ENCODE measurements at places on chromosomes 1 and 21.

GRCh38 chr1:209513226-209513625, 70.3 kb upstream of the CAMK1G start:
- DNase-seq = no peak

DNA sequence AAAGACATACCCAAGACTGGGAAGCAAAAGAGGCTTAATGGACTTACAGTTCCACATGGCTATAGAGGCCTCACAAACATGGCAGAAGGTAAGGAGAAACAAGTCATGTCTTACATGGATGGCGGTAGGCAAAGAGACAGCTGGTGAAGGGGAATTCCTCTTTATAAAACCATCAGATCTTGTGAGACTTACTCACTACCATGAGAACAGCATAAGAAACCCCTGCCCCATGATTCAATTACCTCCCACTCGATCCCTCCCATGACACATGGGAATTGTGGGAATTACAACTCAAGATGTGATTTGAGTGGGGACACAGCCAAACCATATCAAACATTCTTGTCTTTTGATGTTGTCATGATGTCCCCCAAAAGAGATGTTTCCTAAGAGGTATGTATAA, 103.3 kb downstream of the DUSP10 start:
- no peak for DNase-seq

- no peak for DNase-seq
Observed at GRCh38 chr1:170749959-170750358, 86.0 kb downstream of the PRRX1 start.

- DNase-seq = no peak
Observed at GRCh38 chr1:153431928-153432327, 15.6 kb downstream of the S100A7A start.

- no peak for DNase-seq
Observed at GRCh38 chr1:34245967-34246366, 69.3 kb downstream of the C1orf94 start.

DNA sequence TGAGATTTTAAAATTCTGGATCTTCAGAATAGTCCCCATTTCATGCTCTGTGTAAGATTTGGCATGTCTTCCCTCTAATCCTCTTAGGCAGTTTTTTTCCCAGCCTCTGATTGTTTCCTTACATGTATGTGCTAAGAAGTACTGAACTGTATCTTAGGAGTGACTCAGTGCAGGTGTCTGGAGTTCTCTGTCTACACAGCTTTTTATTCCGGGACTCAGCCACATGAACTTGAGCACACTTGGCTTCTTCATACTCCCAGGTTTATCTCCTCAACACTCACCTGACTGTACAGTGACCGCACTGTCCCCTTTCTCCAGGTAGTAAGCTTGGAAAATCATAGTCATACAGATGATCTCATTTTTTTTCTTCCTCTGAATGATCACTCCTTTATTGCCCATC, 50.7 kb downstream of the SYT14 start:
- no peak for DNase-seq

- no peak for DNase-seq
Observed at GRCh38 chr1:69673321-69673720, 105.6 kb downstream of the LRRC7 start.

GRCh38 chr21:45829668-45830067, 151.9 kb upstream of the COL6A1 start:
- no peak for DNase-seq

DNA sequence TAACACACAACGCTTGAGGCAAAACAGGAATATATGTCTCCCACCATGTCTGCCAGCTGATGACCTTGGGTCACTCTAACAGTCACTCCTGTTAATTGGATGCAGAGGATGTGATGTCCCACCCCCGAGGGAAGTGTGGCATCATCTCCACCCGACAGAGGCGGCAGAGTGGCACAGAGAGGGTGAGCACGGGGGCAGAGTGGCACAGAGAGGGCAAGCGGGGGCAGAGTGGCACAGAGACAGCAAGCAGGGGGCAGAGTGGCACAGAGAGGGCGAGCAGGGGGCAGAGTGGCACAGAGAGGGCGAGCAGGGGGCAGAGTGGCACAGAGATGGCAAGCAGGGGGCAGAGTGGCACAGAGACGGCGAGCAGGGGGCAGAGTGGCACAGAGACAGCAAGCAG, 44.3 kb downstream of the DISP3 start:
- DNase-seq = no peak

- DNase-seq = no peak
Observed at GRCh38 chr1:147738739-147739476, 21.5 kb downstream of the GJA5 start.

GRCh38 chr1:221839321-221839720, 97.4 kb upstream of the DUSP10 start:
- DNase-seq = no peak

- no peak for DNase-seq
Observed at GRCh38 chr21:45267390-45267760, 20.3 kb downstream of the POFUT2 start.

DNA sequence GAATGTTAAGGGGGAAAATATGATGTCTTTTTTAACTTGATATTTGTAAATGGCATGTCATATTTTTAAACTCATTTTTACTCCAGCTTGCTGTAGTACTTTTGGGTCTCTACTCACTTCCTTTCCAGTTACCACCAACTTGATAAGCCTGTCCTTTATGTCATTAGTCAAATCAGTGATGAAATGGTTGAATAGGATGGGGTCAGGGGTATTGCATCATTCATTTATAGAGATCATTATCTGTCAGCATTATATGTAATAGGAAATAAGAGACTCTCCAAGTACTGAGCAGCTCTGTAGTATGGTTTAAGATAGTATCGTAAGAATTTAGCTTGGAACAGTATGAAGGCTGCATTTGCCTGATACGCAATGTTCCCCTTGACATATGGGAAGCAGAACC, 227.3 kb downstream of the BRINP3 start:
- DNase-seq = no peak

GRCh38 chr1:219883400-219884332, 44.7 kb downstream of the SLC30A10 start:
- no peak for DNase-seq

DNA sequence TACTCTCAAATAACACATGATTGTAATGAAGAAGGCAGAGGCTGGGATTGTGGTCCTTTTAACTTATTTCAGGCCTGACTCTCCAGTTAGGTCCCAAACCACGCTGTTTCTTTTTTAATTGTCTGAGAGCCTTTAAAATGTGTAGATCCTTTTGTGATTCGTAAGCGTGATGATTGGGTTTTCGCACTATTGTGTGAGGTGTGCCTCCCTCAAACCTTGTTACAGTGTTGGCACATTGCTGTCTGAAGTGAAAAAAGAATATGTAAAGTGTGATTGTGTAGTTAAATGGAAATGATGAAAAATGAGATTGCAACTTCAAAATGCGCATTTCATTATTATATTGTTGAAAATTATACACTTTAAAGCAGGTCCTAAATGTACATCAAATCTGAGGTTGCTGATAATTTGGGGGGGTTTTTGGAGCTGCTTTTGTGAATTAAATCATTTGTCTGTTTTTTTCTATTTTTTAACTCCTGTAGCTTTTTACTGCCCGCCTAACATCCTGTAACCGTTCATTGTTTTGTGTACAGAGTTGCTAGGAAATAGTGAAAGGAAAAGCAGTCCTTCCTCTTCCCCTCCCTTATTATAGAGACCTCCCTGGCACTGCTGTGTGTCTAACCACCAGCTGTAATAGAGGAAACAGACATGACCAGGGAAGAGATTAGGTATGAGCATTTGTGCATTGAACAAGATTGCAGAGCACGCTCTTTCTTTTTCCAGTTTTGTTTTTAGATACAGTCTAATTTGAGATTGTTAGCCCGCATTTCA, 43.3 kb downstream of the IARS2 start:
- no peak for DNase-seq

DNA sequence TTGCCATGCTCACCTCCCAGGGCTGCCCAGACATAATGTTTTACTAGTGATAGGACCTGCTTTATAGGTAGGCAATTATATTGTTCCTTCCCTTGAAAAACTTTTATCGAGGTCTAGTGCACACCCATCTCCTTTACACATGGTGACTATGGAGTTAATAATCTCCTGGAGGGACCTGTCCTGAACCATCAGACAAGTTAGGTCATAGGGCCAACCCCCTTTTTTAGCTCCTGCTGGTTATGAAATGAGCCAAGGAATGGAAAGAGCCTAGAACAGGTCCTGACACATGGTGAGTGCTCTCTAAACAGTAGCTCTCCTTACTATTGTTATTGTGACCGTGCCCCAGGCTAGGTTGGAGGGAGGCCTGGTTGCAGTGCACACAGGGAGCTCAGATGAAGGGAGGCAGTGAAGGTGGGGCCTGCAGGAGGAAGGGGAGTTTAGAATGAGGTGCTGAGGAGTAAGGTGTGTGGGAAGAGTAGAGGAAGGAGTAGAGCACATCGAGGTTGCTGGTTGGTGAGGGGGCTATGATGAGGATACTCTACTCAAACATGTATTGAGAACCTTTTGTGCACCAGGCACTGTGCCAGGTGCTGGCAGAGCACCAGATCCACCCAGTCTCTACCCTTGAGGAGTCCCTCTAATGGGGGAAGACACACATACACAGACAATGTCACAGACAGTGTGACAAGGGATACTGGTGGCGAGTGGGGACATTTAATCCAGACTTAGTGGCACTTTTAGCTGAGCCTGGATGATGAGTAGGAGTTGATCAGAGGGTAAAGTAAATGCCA, 14.1 kb upstream of the LMNA start:
- DNase-seq = no peak

- DNase-seq = no peak
Observed at GRCh38 chr1:168234846-168235547, 9.2 kb downstream of the SFT2D2 start.

DNA sequence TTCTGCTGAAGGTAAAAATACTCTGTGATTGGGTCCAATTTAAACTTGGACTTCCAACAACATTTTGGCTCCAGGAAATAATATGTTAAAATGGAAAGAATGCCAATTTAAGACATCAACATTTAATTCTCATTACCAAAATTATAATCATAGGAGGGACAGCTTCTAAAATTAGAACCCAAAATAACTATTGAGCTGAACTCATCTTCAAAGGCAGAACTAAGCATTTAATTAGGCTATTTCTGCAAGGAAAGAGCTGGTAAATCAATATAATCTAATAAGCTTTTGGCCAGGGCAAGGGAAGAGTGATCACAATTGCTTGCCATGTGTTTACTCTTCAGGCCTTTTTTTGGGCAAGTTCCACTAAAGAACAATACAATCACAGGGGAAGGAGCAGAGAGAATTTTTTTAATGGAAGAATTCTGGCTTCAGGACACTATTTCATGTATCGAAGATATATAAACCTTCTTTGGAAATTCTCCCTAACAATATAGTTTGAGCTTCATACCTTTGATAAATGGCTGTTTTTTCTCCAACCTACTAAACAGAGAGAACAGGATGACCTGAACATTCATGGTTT, 133.1 kb upstream of the PTBP2 start:
- no peak for DNase-seq

GRCh38 chr1:61170328-61171238, 88.2 kb downstream of the NFIA start:
- DNase-seq = no peak

DNA sequence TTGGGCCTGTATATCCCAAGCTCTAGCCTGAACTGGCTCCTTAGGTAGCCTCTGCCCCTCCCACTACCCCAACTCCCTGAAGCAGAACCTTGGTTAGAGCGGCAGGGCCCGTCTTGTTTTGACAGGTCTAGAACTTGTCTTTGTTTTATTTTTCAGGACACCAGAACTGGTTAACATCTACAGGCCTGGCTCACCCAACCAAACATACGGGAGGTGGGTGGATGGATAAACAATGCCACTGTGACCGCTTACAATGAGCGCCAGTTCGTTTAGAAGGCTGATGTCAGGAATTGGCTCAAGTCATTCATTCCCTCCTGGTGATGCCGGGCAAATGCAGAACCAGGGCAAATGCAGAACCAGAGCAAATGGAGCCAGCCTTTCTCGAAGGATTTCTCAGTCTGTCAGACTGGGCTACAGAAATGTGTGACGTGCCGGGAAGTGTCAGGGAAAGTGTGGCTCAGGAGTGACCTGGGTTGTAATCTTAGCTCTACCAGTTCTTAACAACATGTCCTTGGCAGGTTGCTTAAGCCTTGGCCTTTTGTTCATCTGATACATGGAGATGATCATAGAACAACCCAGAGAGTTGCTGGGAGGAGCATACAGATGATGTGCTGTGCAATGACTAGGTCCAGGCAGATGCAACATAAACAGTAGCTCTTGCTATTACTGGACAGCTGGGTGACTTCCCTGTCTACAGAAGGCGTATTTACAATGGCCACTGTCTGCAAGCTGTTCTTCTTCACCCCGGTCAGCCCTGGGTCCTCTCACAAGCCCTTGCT, 30.5 kb upstream of the BTG2 start:
- DNase-seq = no peak

- no peak for DNase-seq
Observed at GRCh38 chr21:43272591-43272990, 103.8 kb downstream of the CRYAA start.

DNA sequence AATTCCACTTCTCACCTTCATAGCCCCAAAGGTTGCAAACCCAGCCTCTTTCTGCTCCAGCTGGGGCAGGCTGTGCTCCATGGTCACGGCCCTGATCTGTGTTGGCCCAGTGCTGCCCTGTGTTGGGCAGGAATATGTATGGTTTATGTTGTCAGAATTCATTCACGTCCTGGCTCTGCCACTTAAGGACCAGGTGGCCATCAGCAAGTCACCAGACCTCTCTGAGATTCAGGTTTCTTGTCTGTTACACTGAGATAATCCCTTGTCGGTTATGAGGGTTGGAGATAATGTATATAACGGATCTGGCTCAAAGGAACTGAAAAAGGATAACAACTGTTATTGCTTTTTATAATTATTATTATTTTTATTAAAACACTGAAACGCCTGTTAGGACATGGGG, 39.1 kb upstream of the SELENON start:
- DNase-seq = no peak

DNA sequence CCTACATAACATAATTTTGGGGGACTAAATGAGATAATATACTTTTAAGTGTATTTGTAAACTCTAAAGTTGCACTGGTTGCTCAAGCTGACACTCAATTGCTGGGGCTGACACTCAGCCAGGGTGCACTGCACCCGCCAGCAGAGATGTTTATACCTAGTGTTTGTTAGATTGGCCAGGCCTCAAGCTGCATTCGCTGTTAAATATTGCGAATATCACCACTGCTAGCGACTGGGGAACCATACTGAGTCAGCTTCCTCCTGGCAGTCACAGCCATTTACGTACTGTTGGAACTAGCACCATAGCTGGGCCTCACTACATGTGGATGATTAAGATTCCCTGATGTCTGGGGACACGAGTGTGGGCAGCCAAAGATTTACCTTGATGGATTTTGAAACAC, 12.7 kb upstream of the RWDD3 start:
- DNase-seq = no peak

DNA sequence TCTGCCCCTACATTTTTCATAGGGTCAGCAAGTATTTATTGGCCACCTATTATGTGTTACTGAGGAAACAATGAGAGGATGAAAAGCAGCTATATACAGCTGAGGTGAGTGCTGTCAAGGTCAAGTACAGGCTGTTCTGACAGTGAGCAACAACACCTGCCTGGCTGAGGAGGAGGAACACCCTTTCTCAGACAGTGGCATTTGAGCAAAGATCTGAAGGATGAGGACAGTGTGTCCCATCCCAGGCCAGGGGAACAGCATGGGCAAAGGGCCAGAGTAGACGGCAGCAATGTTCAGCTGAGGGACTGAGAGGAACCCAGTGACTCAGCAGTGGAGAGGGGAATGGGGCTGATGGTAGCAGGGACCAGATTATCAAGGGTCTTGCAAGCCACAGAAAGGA, 101.0 kb downstream of the ELAVL4 start:
- DNase-seq = no peak

- no peak for DNase-seq
Observed at GRCh38 chr1:9589144-9589718, 520 bp downstream of the TMEM201 start.

- DNase-seq = no peak
Observed at GRCh38 chr21:45505416-45506021, 36.7 kb downstream of the SLC19A1 start.

- DNase-seq = no peak
Observed at GRCh38 chr1:97108179-97108578, 386.6 kb downstream of the PTBP2 start.

All from stimulated activated CD8-positive, alpha-beta memory T cell treated with anti-CD3 and anti-CD28 coated beads, Interleukin-4, amount 100 ng/mL, for 1 hour (primary cell).